ENCODE measurements at places on chromosomes 13 and 19.

DNA sequence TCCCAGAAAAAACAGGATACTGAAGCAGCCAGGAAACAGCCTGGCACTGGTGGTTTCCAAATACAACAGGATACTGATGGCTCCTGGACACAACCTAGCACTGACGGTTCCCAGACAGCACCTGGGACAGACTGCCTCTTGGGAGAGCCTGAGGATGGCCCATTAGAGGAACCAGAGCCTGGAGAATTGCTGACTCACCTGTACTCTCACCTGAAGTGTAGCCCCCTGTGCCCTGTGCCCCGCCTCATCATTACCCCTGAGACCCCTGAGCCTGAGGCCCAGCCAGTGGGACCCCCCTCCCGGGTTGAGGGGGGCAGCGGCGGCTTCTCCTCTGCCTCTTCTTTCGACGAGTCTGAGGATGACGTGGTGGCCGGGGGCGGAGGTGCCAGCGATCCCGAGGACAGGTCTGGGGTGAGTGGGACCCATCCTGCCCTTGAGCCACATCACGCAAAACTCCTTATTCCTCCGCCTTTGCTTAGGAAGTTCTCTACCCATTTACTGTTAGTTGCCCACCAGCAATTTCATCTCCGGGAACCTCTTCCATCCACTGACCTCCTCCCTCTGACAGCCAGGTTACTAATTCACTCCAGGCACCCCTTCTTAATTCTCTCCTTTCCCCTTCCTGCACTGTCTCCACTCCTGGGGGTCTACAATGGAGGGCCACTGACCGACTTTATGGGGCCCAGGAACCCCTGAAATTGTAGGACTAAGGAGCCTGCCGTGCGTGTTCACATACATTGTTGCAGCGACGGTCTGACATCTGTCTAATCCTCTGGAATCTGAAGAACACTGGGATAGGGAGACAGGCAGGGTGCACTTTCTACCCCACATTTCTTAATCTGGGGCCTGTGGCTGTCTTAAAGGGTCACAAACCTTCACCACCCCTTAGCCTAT lies 1.2 kb downstream of the ITPKC start:
- peaks cover 69% of the 10 kb centered on the region for H3K4me1 ChIP-seq
- H3K27me3 ChIP-seq: no peaks in the 10 kb centered on the region
- peak overlapping the region; percentile 81 for H3K4me3 ChIP-seq
- H3K36me3 ChIP-seq: no peaks in the 10 kb centered on the region

DNA sequence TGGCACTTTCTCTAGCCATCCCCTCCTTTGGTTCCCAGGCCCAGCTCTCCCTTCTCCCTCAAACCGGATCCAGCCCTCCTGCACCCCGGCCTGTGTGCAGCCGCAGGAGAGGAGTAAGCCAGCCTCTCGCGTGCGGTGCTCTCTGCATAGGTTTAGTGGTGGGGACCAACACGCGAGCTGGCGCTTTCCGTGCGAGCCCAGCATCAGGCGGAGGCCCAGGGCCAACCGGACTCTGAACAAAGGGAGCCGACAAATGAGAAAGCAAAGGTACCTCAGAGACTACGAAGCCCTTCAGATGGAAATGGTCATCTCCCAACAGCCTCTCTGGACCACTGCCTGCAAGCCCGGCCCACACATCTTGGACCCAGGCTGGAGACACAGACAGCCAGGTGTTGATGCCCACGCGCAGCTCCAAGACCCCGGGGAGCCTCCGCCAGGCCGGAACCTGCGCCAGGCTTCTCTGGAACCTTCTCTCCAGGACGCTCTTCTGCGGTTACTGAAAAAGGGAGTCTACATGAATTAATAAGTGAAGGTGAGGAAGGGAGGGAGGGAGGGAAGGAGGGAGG lies 16.5 kb upstream of the LATS2 start:
- H3K4me3 ChIP-seq: no peak overlapping the region
- H3K27ac ChIP-seq: no peak overlapping the region
- H3K27me3 ChIP-seq: no peaks in the 10 kb centered on the region
- no peak for DNase-seq
- no peaks in the 10 kb centered on the region for H3K36me3 ChIP-seq

DNA sequence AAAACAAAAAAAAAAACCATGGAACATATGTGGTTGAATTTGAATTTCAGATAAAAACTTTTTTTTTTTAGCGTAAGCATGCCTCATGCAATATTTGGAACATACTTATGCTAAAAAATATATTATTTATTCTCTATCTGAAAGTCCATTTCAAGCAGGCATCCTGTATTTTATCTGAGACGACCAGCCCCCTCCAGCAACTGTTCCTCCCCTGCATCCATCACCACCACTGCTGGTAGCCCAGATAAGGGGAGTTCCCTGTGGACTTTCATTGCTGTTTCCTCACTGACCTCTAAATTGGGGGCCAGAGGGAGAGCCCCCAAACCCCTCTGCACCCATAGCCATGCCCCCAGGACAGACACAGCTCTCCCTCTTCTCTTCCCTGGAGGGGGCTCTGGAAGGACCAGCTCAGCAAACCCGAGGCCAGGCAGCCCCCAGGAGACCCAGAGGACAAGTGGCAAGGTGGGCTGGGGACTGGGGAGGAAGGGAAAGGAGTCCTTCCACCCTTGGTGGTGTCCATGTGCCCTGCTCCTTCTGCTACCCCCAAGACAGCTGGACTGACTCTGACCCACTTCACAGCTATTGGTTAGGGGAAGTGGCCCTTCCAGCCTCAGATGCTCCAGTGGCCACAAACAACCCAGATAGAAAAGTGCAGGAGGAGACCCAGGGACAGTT lies 6.6 kb upstream of the SIGLEC12 start:
- peaks cover 7% of the 10 kb centered on the region for H3K27me3 ChIP-seq
- no peaks in the 10 kb centered on the region for H3K4me1 ChIP-seq
- H3K36me3 ChIP-seq: no peaks in the 10 kb centered on the region
- H3K27ac ChIP-seq: no peak overlapping the region

DNA sequence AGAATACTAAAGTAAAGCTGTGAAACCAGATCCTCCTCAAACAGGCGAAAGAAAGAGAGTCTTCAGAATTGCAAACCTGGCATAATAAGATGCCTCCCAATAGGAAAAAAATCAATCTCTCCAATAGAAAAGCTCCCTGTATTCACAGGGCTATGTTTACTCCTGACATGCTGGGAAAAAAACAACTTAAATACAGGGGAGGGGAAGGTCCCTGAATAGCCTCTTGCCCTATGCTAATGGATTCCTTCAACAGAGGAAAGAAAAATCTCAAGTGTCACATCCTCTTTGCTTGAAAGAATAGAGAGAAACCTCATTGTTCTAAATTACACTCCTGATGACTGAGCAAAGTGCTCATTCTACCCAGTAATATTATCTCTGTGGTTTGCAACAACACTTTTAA lies 1271.1 kb upstream of the PRR20A start:
- H3K4me3 ChIP-seq: no peak overlapping the region
- no peak overlapping the region for H3K27ac ChIP-seq
- no peaks in the 10 kb centered on the region for H3K36me3 ChIP-seq
- no peak for DNase-seq
- H3K4me1 ChIP-seq: no peaks in the 10 kb centered on the region
- H3K27me3 ChIP-seq: no peaks in the 10 kb centered on the region

DNA sequence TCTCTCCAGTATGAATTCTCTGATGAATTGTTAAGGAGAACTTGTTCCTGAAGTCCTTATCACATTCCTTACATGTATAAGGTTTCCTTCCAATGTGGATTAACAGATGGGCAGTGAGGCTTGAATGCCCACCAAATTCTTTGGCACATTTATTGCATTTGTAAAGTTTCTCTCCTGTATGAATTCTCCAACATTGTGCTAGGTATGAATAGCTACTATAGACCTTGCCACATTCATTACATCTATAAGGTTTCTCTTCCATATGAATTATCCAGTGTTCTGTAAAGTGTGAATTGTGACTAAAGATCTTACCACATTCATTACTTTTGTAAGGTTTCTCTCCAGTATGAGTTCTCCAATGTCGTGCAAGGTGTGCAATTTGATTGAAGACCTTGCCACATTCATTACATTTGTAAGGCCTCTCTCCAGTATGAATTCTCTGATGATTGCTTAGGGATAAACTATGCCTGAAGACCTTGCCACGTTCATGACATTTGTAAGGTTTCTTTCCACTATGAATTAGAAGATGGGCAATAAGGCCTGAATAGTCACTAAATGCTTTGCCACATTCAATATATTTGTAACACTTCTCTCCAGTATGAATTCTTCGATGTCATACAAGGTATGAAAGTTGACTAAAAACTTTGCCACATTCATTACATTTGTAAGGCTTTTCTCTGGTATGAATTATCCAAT lies 20.4 kb downstream of the ZNF578 start:
- H3K4me3 ChIP-seq: no peak overlapping the region
- no peaks in the 10 kb centered on the region for H3K27me3 ChIP-seq
- H3K4me1 ChIP-seq: no peaks in the 10 kb centered on the region
- DNase-seq: no peak
- H3K36me3 ChIP-seq: peaks cover 91% of the 10 kb centered on the region
- no peak overlapping the region for H3K27ac ChIP-seq

DNA sequence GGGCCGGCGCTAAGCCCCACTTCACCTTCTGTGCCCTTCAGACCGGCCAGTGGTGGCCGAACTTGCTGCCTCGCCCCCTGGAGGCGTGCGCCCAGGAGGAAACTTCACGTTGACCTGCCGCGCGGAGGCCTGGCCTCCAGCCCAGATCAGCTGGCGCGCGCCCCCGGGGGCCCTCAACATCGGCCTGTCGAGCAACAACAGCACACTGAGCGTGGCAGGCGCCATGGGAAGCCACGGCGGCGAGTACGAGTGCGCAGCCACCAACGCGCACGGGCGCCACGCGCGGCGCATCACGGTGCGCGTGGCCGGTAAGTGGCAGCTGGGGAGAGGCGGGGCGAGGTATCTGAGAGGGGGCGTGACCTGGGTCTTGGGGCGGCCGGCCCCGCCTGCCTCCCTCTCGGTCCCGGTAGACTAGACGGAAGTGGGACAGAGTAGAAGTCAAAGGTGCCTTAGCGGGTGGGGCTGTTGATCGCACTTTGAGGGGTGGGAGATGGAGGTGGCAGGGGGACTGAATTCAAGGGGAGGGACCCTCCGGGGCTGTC lies 5.6 kb downstream of the ICAM5 start:
- H3K4me1 ChIP-seq: no peaks in the 10 kb centered on the region
- DNase-seq: no peak
- H3K4me3 ChIP-seq: peak overlapping the region; percentile 6
- H3K27ac ChIP-seq: no peak overlapping the region

GRCh38 chr19:10961073-10961860 lies 437 bp downstream of the SMARCA4 start:
- DNase-seq: no peak
- peak overlapping the region; percentile 74 for H3K4me3 ChIP-seq
- H3K4me1 ChIP-seq: peaks cover 12% of the 10 kb centered on the region
- H3K27ac ChIP-seq: peak overlapping the region; percentile 73
- no peaks in the 10 kb centered on the region for H3K36me3 ChIP-seq

GRCh38 chr19:51816711-51817110 lies 21.8 kb downstream of the FPR3 start:
- H3K27ac ChIP-seq: no peak overlapping the region
- H3K4me1 ChIP-seq: no peaks in the 10 kb centered on the region
- H3K36me3 ChIP-seq: no peaks in the 10 kb centered on the region
- H3K27me3 ChIP-seq: no peaks in the 10 kb centered on the region
- H3K4me3 ChIP-seq: no peak overlapping the region

- no peak overlapping the region for H3K4me3 ChIP-seq
- DNase-seq: no peak
- H3K27ac ChIP-seq: no peak overlapping the region
Observed at GRCh38 chr19:55519451-55520311, 17.3 kb downstream of the SBK2 start.

GRCh38 chr13:77981281-77981881 lies 62.8 kb upstream of the EDNRB start:
- peaks cover 23% of the 10 kb centered on the region for H3K4me1 ChIP-seq
- H3K36me3 ChIP-seq: no peaks in the 10 kb centered on the region
- H3K27ac ChIP-seq: peak overlapping the region; percentile 28
- no peak overlapping the region for H3K4me3 ChIP-seq
- DNase-seq: no peak

DNA sequence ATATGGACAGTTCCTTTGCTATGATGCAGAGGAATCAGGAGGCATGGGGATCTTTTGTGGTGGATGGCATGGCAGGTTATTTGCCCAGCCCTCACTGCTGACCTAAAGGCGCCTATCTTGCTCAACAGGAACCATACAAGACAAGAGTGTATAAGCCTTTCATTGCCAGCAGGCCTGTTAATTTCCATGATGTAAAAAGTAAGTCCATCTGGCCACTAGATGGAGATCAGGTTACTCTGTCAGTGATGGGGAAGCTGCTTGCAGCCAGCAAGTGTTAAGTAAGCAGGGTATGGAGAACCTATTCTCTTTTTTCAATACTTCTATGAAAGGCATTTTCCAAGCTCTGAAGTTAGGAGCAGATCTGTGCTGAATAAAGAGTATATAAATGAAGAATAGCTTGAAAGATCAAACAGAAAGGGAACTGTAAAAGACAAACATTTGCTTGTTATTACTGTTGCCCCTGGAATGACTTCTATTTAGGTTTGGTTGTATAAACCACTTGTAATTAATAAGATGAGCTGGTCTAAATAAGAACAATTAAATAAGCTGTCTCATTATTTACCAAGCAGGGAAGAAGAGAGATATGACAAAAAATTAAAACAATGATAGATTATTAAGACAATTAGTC lies 210.9 kb downstream of the RGCC start:
- no peaks in the 10 kb centered on the region for H3K27me3 ChIP-seq
- DNase-seq: peak; percentile 57

DNA sequence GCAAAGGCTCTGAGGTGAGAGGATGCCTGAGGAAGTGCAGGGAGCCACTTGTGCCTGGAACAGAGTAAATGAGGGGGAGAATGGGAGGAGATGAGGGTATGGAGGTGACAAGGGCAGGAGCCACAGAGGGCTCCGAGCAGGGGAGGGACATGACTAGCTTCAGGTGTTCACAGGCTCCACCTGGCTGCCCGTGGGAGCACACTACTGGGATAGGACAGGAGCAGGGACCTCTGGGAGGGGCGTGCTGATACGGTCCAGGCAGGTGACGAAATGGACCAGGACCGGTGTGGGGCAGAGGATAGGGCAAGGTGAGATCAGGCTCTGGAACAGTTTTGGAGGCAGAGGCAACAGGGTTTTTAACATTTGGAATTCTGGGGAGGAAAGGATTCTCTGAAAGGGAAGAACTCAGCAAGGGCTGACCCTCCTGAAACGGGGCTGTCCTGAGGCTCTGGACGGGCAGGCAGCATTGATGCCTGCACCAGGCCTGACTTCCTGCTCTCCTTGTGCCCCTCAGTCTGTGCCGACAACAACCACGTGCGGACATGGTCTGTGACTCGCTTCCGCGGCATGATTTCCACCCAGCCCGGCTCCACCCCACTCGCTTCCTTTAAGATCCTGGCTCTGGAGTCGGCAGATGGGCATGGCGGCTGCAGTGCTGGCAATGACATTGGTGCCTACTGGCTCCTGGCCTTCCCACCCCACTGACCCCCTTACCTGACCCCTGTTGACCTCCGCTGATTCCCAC lies 11.6 kb downstream of the SHKBP1 start:
- no peaks in the 10 kb centered on the region for H3K27me3 ChIP-seq
- no peak for DNase-seq
- H3K4me3 ChIP-seq: no peak overlapping the region
- H3K4me1 ChIP-seq: no peaks in the 10 kb centered on the region
- H3K27ac ChIP-seq: no peak overlapping the region
- H3K36me3 ChIP-seq: peaks cover 26% of the 10 kb centered on the region

- no peaks in the 10 kb centered on the region for H3K36me3 ChIP-seq
- H3K27me3 ChIP-seq: no peaks in the 10 kb centered on the region
- H3K4me1 ChIP-seq: no peaks in the 10 kb centered on the region
- DNase-seq: no peak
- no peak overlapping the region for H3K27ac ChIP-seq
Observed at GRCh38 chr13:73661687-73662425, 472.3 kb downstream of the KLF12 start.

Measured in tibial artery (tissue), 4 donors.